ENCODE measurements at places on chromosomes 2 and 18.

DNA sequence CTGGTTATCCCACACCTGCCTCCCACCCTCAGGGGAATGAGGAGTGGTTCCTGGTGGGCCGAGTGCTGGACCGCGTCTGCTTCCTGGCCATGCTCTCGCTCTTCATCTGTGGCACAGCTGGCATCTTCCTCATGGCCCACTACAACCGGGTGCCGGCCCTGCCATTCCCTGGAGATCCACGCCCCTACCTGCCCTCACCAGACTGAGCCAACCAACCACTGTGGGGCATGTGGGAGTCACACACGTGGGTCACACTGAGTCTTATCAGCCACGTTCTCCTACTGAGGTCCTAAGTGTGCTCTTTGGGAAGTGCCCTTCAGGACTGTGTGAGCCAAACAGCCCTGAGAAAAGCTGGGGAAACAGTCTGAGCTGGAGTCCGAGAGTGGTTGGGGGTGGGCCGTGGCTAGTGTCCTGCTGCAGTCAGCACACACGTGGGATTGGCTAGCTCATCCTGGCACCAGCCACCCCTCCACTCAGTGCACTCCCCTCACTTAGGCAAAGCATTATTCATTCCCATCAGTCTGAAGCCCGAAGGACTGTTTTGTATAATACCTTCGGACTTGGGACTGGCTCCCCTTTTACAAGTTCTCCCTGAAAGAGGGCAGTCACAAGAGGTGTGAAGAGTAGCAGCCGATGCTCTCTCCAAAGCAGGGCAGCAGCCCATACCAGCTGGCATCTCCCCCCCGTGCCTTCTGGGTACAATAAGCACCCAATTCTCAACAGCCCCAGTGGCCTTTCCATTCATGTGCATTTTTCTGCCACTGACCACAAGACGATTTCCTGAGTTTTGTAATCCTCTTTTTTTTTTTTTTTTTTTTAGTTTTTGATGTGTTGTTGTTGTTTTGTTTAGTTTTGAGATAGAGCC is 4.6 kb downstream of the TIGD1 start:
- no peak for DNase-seq

GRCh38 chr2:27074738-27075565 is 3.5 kb upstream of the EMILIN1 start:
- peak; percentile 34 for DNase-seq

- no peak for DNase-seq
These were observed 189.8 kb downstream of the NCK2 start for GRCh38 chr2:105934467-105934866.

DNA sequence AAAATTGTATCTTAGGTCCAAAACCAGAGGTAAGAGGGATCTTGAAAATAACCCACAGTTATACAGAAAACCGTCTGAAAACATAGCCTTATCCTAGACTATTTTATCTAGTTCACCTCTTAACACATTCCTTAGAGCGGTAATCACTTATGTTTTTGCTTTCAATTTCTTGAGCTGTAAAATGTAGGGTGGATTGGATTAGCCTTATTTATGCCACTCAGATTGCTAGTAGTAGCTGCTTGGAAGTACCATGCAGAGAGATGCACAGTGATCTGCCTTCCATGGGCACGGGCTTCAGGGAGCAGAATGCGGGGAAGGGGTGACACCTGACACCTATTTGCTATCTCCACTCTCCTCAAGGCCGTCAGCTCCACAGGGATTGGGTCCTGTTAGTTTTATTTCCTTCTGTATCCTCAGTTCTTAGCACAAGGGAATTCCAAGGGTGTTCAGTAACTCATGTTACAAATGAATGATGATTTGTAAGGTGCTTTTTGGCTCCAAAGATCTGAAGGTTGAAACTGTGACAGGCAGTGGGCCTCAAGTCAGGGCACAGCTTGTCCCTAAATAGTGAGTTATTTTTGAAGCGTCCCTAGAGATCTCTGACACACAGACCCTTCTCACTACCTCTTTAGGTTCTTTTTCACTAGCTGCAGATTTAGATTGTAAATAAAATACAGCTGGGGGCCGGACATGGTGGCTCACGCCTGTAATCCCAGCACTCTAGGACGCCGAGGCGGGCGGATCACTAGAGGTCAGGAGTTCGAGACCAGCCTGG is 64.0 kb upstream of the PMAIP1 start:
- no peak for DNase-seq

DNA sequence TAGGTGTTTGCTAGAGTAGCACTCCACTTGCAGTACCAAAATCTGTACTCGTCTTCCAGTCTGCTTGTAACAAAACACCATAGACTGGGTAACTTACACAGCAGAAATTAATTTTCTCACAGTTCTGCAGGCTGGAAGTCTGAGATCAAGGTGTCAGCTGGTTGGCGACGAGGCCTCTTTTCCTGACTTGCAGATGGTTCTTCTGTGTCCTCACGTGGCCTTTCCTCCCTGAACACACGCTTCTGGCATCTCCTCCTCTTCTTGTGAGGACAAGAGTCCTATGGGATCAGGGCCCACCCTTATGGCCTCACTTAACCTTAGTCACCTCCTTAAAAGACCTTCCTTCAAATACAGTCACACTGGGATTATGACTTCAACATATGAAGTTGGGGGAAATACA is 493.5 kb upstream of the MYT1L start:
- no peak for DNase-seq

- DNase-seq: peak; percentile 44
These were observed at the start of gene STK39 for GRCh38 chr2:168247341-168248261. Gene STK39 (minus strand): TSS chr2:168247595. CDS start chr2:168247435, 160 bp downstream.

GRCh38 chr2:157257312-157258252 is at the start of gene GALNT5:
Gene GALNT5 (plus strand): TSS chr2:157257705. CDS start chr2:157258083, 378 bp downstream.
- DNase-seq: no peak

GRCh38 chr18:61643884-61644647 is 248.7 kb downstream of the RNF152 start:
- no peak for DNase-seq

DNA sequence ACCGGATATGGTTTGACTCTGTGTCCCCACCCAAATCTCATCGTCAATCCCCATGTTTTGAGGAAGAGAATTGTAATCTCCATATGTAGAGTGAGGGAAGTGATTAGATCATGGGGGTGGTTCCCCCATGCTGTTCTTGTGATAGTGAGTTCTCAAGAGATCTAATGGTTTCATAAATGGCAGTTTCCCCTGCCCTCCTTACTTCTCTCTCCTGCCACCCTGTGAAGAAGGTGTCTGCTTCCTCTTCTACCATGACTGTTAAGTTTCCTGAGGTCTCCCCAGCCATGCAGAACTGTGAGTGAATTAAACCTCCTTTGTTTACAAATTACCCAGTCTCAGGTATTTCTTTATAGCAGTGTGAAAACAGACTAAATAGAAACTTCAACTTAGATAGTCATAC is 69.5 kb downstream of the SESTD1 start:
- no peak for DNase-seq

DNA sequence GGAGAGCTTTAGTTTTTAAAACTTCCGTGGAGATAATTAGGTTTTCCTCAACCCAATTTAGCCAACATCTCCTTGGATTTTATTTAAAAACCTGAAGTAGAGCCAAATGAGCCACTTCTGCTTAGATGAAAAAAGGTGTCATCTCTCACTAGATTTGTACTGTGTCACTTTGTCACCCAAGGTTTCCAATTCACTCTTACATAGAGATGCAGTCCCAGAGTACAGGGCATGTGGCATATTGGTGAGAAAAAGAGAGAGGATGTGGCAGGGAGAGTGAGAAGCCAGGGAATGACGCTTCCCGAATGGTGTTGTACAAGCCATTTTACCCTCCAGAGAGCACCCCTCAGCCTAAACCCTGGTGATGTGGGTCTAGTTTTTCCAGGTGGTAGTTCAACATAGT is 44.4 kb upstream of the CTLA4 start:
- no peak for DNase-seq

- DNase-seq: no peak
These were observed 105.0 kb upstream of the SMAD7 start for GRCh38 chr18:49055754-49056172.

- no peak for DNase-seq
These were observed 928.8 kb downstream of the CNTNAP5 start for GRCh38 chr2:124953921-124954320.

- no peak for DNase-seq
These were observed 35.9 kb downstream of the CYRIA start for GRCh38 chr2:16629770-16630169.

DNA sequence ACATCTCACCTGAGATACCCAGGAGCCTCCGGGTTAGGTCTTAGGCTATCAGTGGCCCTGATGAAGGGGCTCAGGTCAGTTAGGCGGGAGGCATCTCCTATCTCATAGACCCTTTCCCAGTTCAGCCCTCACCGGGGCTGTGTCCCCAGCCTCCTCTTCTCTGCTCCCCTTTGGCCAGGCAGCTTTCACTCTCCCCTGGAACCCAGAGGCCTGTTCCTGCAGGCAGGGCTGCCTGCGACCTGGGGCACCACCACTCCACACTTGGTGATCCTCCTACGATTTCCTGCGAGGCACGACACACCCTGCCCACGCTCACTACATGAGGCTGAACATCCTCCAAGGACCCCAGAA is 51.2 kb downstream of the SFXN5 start:
- DNase-seq: no peak

- no peak for DNase-seq
These were observed 329.7 kb upstream of the NRP2 start for GRCh38 chr2:205352593-205352992.

DNA sequence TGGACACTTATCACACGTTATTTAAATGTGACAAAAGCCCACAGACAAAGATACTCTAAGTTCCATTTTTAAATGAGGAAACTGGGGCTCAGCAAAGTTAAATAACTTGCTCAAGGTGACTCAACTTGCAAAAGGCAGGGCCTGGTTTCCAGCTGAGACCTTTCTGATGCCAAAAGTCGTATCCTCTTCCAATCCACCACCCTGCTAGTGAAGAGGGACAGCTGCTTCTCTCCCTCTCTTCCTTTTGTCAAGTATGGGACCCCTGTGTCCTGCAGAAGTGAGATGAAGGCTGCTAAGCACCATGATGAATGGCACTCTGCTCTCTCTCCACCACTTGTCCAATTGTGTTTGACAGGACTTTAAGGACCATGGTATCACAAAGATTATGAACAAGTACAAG is 140.9 kb downstream of the DYM start:
- no peak for DNase-seq

DNA sequence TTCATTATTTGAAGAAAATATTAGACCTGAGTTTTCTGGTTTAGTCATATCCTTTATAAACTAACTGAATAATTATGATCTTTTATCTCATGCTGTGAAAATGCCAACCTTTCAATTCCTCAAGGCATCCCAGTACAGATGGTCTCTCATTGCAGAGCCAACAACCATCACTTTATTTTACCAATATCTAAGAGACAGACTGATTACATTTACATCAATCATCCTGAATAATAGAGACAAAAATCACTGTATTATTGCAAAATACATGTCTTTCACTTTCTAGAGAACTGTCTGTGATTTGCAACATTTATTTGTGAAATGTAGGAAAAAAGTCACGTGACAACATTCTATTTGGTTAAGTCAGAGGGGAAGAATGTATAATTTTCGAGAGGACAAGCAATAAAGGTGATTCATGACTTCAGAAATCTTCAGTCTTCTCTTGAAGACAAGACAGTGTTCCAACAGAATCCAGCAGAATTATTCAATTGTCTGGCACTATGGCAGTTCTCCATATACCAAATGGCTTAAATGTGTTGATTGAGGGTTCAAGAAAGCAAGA is 503.6 kb upstream of the SYT4 start:
- no peak for DNase-seq

DNA sequence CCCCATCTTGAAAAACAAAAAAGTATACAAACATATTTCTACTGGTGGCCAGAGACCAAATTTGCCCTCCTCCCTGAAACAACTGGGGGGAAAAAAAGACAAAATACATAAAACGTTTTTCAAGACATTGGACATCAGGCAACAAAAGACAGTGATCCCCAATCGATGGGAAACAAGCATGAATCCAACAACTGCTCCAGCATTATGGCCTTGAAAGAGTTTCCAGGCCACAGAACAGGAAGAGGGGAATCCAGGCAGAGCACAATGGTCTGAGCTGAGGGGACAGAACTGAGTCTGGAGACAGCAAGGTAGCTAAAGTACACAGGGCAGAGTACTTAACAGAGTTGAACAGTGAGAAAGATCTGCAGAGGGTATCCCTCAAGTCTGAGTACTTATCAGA is 4.4 kb downstream of the CCDC88A start:
- DNase-seq: no peak

GRCh38 chr2:107419191-107419590 is 407.5 kb upstream of the RGPD4 start:
- no peak for DNase-seq

- no peak for DNase-seq
These were observed 43.2 kb upstream of the KDM3A start for GRCh38 chr2:86397986-86398385.

GRCh38 chr2:202821206-202822160 is 50.1 kb downstream of the ICA1L start:
- no peak for DNase-seq

DNA sequence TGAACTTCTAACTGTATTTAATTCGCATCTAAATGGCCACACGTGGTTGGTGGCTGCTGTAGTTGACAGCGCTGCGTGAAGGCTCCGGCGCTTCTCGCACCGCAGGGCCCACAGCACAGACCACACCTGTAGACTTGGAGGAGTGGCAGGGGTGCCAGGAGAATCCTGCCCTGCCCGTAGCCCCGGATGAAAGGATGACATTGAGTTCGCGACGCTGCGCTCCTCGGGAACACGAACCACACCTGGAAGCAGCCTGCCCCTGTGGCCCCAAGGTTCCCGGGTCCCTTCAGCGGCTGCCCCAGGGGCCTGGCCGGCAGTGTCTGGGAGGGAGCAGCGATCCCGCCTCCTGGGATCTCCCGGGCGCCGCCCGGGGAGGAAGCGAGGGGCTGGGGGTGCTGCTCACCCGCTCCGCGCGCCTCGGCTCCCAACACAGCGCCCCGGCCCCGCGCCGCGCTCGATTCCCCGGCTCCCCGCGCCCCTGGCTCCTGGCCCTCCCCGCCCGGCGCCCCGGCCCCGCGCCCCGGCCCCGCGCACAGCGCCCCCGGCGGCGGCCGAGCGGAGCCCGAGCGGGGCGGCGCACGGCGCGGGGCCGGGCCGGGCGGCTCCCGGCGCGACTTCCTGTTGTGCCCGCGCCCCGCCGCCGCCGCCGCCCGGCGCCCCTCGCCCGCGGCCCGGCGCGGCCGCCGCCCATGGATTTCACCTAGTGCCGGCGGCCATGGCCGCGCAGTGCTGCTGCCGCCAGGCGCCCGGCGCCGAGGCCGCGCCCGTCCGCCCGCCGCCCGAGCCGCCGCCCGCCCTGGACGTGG is at the start of gene RNPEPL1:
TSS of gene RNPEPL1 (plus strand) at position 613 of the 806 bp plus-strand sequence. CDS start at position 716, 103 bp downstream.
- DNase-seq: peak; percentile 46

Measured in activated T-helper 1 cell treated with anti-CD3 and anti-CD28 coated beads, Interleukin-2, amount 50 U/mL, for 16 hours (primary cell).